ENCODE measurements at places on chromosomes 6 and 20.
A peak's percentile ranks its signal among the peaks of the same experiment; 100 is the strongest.

- DNase-seq = no peak
These were observed 1209.7 kb upstream of the GJE1 start for GRCh38 chr6:140923048-140923447.

- no peak for DNase-seq
These were observed 2.9 kb downstream of the C6orf141 start for GRCh38 chr6:49553384-49553783.

DNA sequence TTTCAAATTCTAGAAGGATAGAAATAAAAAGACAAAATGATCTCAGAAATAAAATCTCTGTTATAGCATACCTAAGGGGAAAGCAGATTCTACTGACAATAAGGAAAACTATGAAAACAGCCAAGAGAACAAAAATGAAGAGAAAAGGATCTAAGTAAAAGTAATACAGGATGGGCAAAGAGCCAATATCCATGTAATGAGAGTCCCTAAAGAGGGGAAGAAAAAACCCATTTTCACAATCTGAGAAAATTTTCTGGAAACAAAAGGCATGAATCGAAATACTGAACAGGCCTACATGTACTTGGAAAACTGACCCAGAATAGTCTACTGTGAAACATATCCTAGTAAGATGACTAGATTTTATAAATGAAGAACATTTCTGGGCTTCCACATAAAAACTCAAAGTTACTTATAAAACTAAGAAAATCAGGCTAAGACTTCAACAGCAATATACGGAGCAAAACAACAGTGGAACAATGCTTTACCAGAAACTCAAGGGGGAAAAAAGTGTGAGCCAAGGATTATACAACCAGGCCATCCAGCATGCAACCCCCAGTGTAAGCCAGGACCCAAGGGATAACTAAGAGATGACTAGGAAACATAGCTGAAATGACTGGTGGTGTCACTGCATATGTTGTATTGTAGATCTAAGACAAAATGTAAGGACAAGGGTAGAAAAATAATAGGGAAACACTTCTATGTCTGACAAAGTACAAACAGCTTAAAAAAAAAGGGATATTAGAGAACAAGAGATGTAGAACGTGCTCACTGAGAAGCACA, 10.2 kb downstream of the NAPB start:
- DNase-seq = no peak

DNA sequence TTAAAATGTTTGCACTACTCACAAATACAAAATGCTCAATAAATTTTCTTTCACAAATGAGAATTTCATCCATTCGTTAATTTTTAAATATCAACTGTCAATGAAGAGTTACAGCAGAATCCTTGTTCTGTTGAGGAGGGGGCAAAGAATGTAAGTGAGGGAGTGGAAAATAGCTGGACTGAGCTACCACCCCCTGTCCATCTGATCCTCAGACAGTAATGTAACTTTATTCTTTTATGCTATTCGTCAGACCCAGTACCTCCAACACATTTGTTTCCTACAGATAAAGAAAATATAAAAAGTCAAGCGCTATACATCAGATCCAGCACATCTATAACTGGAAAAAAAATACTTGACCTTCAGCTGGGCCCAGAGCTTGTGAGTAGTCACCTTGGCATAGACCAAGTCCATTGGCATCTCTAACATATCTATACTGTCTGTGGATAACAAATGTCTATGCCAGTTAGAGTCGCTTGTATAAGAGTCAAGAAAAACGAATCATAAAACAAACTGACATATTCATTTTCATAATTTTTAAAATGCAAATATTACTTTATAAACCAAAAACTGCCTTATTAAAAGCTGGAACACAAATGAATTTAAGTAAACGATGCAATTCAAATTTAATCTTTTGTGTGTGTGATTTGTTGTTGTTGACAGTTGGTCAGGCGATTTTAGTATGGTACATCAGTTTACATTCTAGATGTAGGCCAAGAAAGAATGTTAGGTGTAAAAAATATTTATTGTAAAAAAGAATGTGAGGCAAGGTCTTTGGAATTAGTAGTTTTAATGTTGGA, 57.2 kb upstream of the HFE start:
- no peak for DNase-seq

DNA sequence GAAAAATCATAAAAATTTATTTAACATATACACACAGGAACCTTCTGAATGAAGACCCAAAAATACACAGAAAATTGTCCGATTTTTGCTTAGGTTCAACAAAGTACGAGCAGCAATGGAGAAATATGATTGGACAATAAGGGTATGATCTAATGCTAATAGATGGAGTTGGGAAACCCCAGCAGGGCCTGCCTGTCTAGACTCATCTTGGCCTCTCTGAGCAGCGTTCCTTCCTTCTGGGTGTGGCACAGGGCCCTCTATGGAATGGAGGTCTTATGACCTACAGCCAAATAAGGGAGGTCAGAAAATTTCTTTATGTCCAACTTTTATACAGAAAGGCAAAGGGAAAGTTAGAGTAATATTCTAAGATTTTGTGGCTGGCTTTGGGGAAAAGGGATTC, 27.7 kb upstream of the ENPP4 start:
- no peak for DNase-seq

DNA sequence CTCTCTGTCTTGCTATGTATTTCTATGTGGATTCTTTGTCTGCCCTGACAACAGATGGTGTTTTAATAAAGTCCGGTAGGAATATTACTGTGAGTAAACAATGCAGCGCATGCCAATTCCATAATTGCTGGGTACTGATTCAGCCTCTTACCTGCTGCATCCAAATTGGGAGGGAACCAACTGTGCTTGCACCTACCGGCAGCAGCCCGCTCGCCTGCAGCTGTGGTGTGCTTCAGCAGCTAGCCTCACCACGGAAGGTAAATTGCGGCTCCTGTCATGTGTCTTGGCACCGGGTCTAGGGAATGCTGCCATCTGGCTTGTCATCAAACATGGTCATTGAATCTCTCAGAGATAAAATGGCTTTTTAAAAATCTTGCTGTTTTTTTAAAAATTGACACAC, 704.8 kb upstream of the SLC35B3 start:
- DNase-seq = no peak

- DNase-seq = no peak
These were observed 107.3 kb downstream of the SYCP2 start for GRCh38 chr20:59825944-59826759.

DNA sequence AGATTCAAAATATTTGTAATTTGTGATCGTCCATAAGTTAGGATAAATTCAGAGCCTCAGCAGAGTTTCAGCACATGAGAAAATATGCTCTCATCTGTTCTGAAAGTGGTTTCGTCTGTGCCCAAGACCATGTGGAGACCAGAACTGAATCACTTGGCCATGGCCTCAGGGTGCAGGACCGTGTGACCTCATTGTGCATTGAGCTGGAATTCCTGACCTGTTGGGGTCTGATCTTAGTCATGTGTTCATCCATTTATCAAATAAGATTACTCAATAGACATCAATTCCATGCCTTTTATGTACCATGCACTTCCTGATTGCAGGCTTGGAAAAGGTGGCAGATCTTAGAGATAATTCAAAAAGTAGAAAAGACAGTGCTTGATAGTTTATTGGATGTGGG, 680.5 kb downstream of the QKI start:
- no peak for DNase-seq

- DNase-seq = no peak
These were observed 9.4 kb upstream of the BIRC7 start for GRCh38 chr20:63226042-63226943.

GRCh38 chr20:39800548-39800947, 838.4 kb downstream of the DHX35 start:
- no peak for DNase-seq

DNA sequence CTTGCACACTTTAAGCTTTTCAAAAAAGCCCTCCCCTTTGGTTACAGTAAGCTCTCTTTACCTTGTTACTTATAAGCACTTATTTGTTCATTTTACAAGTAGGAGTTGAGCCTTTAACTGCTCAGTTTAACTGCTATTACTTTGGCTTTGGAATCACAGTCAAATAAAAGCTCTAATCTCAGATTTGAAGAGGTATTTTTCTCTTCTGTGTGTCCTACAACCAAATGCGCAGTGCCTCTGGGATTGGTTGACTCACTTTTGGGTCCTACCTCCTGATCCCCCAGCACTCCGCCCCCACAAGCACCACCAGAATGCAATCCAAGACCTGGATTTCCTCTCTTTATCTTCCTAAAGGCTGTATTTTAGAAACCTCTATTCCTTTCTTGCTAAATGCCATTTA, 2.5 kb downstream of the NCOA7 start:
- DNase-seq = no peak

- DNase-seq = no peak
These were observed 21.3 kb downstream of the AARS2 start for GRCh38 chr6:44291841-44292240.

GRCh38 chr20:4063631-4064030, 48.3 kb upstream of the RNF24 start:
- DNase-seq = no peak

- no peak for DNase-seq
These were observed 78.6 kb upstream of the RBM24 start for GRCh38 chr6:17202526-17202925.

DNA sequence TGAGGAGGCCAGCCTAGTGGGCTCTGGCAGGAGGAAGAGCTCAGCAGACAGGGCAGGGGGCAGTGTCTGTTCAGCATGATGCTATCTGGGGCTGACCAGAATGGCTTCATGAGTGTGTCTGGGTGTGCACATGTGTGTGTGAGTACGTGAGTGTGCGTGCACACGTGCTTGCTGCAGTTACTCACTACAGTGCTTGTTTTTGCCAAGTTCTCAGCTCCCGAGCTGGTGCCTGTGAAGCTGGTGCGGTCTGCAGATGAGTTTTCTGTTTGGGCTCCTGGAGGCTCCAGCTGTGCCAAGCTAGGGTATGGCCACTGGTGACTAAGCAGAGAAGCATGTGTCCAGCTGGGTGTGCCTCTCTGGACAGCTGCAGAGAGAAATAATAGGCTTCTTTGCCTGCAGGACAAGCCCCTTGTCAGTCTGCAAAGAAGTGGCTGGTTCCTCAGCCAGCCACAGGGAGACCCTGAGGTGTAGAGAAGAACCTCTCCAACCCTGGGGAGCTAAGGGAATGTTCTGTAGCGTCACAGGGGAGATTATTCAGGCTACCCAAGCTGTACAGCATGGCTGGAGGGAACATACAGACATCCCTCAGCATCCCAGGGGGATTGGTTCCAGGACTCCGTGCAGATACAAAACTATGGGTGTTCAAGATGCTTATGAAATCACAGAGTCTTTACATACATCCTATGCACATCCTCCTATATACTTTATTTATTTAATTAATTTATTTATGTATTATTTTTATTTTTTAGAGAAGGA, 40.2 kb upstream of the FAM50B start:
- no peak for DNase-seq

- DNase-seq = no peak
These were observed 6.1 kb upstream of the POU3F2 start for GRCh38 chr6:98828211-98828788.

GRCh38 chr20:25233016-25233772, 14.7 kb upstream of the PYGB start:
- no peak for DNase-seq

DNA sequence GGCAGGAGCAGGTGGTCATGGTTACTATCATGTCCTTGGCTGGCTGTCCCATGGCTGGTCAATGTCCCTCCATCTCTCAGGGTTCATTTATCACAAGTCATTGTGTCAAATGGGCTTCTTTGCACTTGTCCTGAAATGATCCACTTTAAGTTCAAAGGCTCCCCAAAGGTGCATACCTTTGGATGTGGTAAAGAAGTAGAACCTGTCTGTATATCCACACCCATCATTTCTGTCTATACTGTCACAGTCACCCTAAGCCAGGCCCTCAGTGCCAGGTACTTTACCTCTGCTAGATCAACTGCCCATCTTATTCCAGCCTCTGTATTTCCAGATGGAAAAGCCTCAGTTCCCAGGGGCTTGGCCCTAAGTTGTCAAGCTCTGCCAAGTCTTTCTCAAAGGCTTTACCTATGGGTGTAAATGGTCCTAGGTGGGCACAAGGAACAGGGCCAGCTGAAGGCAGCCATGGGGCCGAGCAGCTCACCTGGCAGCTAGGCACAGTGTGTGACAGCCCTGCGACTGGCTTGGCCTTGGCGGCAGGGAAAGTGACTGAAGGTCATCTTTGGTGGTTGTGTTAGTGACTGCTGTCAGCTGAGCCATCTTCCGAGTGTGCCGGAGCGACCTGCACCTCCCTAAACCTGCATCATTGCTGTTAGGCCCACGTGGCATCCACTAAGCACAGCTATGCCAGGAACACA, 198.4 kb downstream of the SYNDIG1 start:
- no peak for DNase-seq

- DNase-seq = no peak
These were observed 64.6 kb upstream of the PIM1 start for GRCh38 chr6:37105148-37106050.

DNA sequence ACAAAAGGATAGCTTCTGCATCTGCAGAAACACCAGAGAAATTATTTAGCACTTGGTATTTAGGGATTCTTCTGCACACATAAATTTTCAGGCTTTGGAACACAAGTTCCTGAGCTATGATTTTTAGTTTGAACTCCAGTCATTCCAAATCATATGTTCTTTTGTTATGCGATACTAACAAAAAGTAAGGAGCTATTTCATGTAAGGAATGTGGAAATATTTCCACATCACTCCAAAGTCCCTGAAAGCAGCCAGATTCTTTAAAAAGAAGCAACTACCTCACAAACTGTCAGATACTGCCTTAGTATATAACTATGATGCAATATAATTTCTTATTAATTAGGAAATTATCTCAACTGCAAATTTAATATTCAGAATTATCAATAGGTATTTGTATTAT, 106.9 kb downstream of the RNGTT start:
- DNase-seq = no peak

DNA sequence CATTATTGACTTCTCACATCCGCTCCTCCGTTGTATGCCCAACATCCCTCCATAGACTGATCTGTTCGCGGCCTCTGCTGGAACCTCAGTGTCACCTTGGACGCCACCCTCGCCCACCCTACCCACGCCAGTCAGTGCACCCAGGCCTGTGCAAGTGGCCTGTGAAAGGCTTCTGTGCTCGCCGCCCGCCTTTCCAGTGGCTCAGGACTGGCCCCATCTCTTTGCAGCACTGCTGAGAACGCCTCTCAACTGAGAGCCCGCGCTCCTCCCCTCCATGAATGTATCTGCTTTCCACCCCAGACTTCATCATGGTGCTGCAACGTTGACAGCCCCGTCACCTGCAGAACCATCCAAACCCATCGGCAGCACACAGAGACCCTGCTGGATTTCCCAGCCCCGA, 227.3 kb upstream of the QKI start:
- DNase-seq = no peak

GRCh38 chr6:45657226-45657625, 279.5 kb upstream of the SUPT3H start:
- no peak for DNase-seq

GRCh38 chr6:28944412-28944865, 20.7 kb upstream of the TRIM27 start:
- peak; percentile 51 for DNase-seq

DNA sequence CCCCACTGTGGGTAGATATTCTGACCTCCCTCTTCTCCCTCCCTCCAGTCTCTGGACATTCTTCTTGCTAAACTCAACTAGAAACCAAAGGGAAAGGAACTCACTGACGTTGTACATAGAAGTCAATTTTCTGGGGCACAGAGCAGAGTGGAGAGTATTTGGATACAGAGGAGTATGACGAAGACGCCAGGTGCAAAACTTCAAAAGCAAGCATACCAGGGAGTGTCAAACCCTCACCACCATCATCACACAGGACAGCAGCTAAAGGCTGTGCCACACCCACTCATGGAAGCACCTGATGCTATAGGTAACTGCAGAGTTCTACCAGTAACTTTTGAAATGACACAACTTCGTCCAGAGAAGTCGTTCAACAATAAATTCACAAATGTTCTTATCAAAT, 64.8 kb downstream of the FYN start:
- no peak for DNase-seq
